H54 (cell line): ENCODE measurements at places on chromosomes 2 and 18.

DNA sequence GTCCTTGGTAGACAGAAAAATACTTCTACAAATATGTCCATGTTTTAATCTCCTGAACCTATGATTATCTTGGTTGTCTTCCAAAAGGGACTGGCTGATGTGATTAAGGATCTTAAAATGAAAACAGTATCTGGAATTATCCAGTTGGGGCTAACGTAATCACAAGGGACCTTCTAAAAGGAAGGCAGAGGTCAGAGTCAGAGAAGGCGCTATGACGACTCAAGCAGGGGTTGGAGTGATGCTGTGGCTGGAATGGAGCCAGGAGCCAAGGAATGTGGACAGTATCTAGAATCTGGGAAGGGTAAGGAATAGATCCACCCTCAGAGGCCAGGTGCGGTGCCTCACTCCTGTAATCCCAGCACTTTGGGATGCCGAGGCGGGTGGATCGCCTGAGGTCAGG is 4.2 kb upstream of the USP14 start:
- DNase-seq, result no peak

GRCh38 chr2:235332240-235332890 is 161.5 kb upstream of the AGAP1 start:
- no peak for DNase-seq

GRCh38 chr2:100000915-100001707 is 141.3 kb downstream of the AFF3 start:
- no peak for DNase-seq

- DNase-seq, result peak; percentile 44
Measured at GRCh38 chr2:108621087-108621559, 86.9 kb downstream of the LIMS1 start.
